Activated CD4-positive, alpha-beta T cell treated with anti-CD3 and anti-CD28 coated beads for 36 hours (primary cell): ENCODE measurements at places on chromosomes 2 and 18. TPM values are rescaled to one million over a fixed set of nuclear protein-coding genes. Genes with fewer than 3 reads are reported as not detected.
A peak's percentile ranks its signal among the peaks of the same experiment; 100 is the strongest.

GRCh38 chr2:143347901-143348414 is 218.7 kb downstream of the ARHGAP15 start:
- no peak overlapping the region for H3K4me3 ChIP-seq
- no peaks in the 10 kb centered on the region for H3K27me3 ChIP-seq
- peaks cover 4% of the 10 kb centered on the region for H3K36me3 ChIP-seq
- no peak for DNase-seq

DNA sequence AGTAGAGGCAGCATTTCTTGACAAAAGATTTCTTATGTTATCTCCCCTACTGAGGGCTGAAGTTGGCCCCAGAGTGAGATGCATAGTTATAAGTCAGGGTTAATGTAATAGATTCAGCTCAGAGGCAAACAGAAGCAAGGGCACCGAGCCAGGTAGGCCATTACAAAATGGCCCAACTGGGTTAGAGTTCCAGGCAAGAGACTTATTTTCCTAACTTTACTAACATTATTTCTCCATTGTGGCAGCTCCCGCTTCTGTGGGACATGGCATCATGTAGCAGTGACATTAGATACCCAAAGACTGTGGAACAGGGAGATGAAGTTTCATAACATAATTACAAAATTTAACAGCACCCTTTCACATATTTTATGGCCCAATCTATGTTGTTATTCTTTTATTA is 27.1 kb downstream of the TSPYL6 start:
- H3K4me3 ChIP-seq = no peak overlapping the region
- H3K27ac ChIP-seq = no peak overlapping the region
- no peak for DNase-seq
- no peaks in the 10 kb centered on the region for H3K4me1 ChIP-seq
- H3K36me3 ChIP-seq = peaks cover 5% of the 10 kb centered on the region

DNA sequence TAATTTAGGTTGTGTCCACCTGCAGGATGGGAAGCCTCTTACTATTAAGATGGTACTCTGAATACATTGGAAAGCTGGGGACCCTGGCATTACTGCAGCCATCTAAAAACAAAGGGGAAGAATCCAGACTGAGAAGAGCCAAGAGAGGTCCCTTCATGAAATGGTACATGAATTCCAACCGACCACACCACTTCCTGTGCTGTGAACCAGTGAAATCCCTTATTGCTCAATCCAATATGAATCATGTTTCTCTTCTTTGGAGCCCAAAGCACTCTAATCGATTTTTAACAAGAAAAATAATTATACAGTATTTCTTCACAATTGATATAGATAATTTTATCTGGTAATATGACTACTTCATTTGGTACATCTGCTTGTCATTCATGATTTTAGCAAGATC is 479.7 kb upstream of the RAB6C start:
- no peak for DNase-seq
- H3K27me3 ChIP-seq = no peaks in the 10 kb centered on the region
- no peaks in the 10 kb centered on the region for H3K4me1 ChIP-seq
- H3K36me3 ChIP-seq = no peaks in the 10 kb centered on the region
- no peak overlapping the region for H3K27ac ChIP-seq
- no peak overlapping the region for H3K4me3 ChIP-seq

DNA sequence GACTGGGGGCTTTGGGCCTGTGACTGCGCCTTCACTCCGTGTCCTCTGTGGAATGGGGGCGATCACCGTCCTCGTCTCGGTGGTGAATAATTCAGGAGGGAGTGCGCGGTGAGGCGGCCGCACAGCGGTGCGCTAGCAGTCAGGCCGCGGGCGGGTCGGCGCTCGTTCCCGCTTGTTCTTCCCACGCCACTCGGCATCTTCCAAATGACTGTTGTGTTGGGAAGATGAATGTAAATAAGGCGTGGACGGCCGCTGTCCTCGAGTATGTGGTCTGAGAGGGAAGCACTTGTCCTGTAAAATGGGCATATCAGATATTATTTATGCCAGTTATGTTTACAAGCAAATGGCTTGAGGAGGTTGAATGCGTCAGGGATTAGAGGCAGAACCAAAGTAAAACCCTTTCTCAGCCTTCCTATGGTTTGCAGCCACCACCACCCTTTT is 608 bp upstream of the VPS4B start:
- H3K4me1 ChIP-seq = peaks cover 33% of the 10 kb centered on the region
- no peaks in the 10 kb centered on the region for H3K27me3 ChIP-seq

DNA sequence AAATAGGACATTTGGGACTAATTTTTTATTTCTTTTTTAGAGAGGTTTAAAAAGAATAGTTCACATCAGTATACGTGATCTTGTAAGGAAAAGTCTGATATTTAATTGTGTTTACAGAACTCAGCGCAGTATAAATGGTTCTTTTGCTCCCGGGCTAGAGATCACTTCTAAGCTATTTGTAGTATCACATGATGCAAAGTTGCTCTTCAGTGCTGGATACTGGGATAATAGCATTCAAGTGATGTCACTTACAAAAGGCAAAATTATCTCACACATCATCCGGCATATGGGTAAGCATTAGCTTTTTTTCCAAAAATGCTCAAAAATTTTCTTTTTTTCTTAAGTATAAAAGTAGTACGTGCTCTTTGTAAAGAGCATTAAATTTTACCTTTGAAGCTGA is 37.4 kb upstream of the CYP20A1 start:
- DNase-seq = no peak
- no peak overlapping the region for H3K4me3 ChIP-seq
- no peaks in the 10 kb centered on the region for H3K36me3 ChIP-seq
- H3K4me1 ChIP-seq = no peaks in the 10 kb centered on the region
- no peaks in the 10 kb centered on the region for H3K27me3 ChIP-seq

GRCh38 chr2:156319811-156320485 is 12.6 kb downstream of the NR4A2 start:
- DNase-seq = peak; percentile 34
- peaks cover 74% of the 10 kb centered on the region for H3K27me3 ChIP-seq
- peaks cover 23% of the 10 kb centered on the region for H3K36me3 ChIP-seq
- no peak overlapping the region for H3K27ac ChIP-seq
- peaks cover 40% of the 10 kb centered on the region for H3K4me1 ChIP-seq
- peak overlapping the region; percentile 63 for H3K4me3 ChIP-seq

DNA sequence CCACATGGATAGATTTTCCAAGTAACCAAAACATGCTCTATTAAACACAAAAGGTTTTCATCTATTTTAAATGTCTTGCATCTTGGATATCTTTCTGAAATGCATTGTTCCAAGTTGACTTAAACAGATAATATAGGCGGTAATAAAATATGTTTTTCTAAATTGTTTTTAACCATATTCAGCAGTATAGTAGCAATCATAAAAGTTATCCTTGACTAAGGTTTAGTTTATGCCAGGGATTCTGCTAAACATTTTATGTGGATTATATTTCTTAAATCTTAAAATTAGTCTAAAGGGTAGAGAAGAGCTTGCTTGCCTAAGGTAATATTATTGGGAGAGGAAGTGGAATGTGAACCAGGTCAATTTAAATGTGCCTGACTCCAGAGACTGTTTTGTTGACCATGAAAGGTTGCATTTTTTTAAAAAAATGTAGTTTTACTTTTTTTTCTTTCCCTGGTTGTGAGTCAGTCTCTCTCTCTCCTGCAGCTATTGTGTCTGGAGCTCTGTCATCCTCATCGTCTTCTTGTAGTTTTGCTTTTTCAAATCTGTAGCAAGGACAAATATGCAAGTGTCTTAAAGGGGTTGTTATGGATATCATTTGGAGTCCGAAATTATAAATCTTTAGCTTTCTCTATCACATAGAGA is 309.1 kb upstream of the COL3A1 start:
- no peaks in the 10 kb centered on the region for H3K27me3 ChIP-seq
- H3K27ac ChIP-seq = no peak overlapping the region
- DNase-seq = no peak
- H3K36me3 ChIP-seq = no peaks in the 10 kb centered on the region

ALPG gene
- not detected for total RNA-seq
